Osteocyte (in vitro differentiated cells): ENCODE measurements at places on chromosomes 16 and 17. TPM values are rescaled to one million over a fixed set of nuclear protein-coding genes. Genes with fewer than 3 reads are reported as not detected.

GPRC5B gene
- total RNA-seq, result 0.46 and 0.76 TPM in 2 replicates

ST6GALNAC2 gene
- 1.9 and 3.3 TPM in 2 replicates for total RNA-seq

CCL7 gene
- total RNA-seq, result not detected in 2 replicates

STAT5A gene
- total RNA-seq, result 45.5 and 47.7 TPM in 2 replicates

ZNF75A gene
- total RNA-seq, result 24.2 and 26.2 TPM in 2 replicates

DNA sequence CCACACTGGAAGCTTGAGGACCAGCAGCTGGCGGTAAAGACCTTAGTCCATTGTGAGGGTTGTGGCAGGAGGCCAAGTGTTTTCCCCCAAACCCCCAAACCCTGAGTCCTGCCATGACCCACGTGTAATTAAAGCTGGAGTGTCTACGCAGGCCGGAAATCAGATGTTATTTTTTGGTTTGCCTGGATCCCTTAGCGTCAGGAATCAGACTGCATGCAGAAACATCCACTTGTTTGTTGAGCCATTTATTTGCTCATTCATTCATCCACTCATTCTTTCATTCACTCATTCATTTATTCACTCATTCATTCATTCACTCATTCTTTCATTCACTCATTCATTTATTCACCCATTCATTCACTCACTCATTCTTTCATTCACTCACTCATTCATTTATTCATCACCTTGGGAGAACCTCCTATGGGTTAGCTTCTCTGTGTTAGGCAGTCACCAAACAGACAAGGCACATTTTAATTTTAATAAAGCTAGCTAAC, 313.1 kb downstream of the MAF start:
- DNase-seq, result no peak

- DNase-seq, result no peak
Observed at GRCh38 chr16:75535211-75535843, 581 bp downstream of the CHST5 start.

DOC2A gene
- 1.3 TPM in 2 replicates for total RNA-seq
